Lung (tissue), 17 donors: ENCODE measurements at places on chromosomes 16 and 17. TPM values are rescaled to one million over a fixed set of nuclear protein-coding genes. Genes with fewer than 3 reads are reported as not detected.
A peak's percentile ranks its signal among the peaks of the same experiment; 100 is the strongest.

GRCh38 chr16:19179546-19180490 lies 11.8 kb downstream of the SYT17 start:
- no peaks in the 10 kb centered on the region for H3K27me3 ChIP-seq
- no peaks in the 10 kb centered on the region for H3K4me1 ChIP-seq
- DNase-seq = peak; percentile 46

- DNase-seq = peak; percentile 78
- no peak overlapping the region for H3K27ac ChIP-seq
- peak overlapping the region; percentile 40 for H3K4me3 ChIP-seq
- peaks cover 21% of the 10 kb centered on the region for H3K4me1 ChIP-seq
- H3K27me3 ChIP-seq = no peaks in the 10 kb centered on the region
These were observed 43.2 kb downstream of the RAI1 start for GRCh38 chr17:17724307-17725010.

DNA sequence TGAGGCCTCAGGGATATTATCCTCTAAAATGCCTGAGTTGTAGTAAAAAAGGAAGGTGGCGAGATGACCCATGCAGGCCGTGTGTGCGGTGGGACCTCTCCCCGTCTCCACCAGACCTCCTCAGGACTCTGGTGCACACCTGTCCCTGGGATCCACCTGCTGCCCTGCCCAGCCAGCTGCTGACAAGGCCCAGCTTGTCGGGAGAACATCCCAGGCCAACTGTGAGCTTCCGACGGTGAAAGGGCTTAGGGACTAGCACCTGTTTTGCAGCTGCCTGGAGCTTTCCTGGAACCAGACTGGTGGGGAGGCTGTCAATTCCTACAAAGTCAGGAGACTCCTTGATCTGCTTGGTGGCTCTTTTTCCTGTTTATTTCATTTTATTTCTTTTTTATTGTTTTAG lies 11.6 kb downstream of the IL34 start:
- no peak for DNase-seq
- H3K27ac ChIP-seq = no peak overlapping the region
- no peak overlapping the region for H3K4me3 ChIP-seq
- H3K4me1 ChIP-seq = no peaks in the 10 kb centered on the region
- no peaks in the 10 kb centered on the region for H3K27me3 ChIP-seq
- no peaks in the 10 kb centered on the region for H3K36me3 ChIP-seq

GRCh38 chr17:12089809-12090384 lies 69.2 kb downstream of the MAP2K4 start:
- DNase-seq = no peak
- H3K27me3 ChIP-seq = no peaks in the 10 kb centered on the region
- H3K4me3 ChIP-seq = no peak overlapping the region
- H3K36me3 ChIP-seq = peaks cover 18% of the 10 kb centered on the region
- no peak overlapping the region for H3K27ac ChIP-seq
- H3K4me1 ChIP-seq = no peaks in the 10 kb centered on the region

GRCh38 chr17:81831563-81831956 lies 1.5 kb downstream of the MCRIP1 start:
- DNase-seq = no peak
- H3K36me3 ChIP-seq = no peaks in the 10 kb centered on the region
- H3K27me3 ChIP-seq = no peaks in the 10 kb centered on the region

Gene C1QBP
- total RNA-seq = 129 TPM
